Right forelimb (tissue), 1 donor: ENCODE measurements at places on chromosomes 7 and 10.
A peak's percentile ranks its signal among the peaks of the same experiment; 100 is the strongest.

DNA sequence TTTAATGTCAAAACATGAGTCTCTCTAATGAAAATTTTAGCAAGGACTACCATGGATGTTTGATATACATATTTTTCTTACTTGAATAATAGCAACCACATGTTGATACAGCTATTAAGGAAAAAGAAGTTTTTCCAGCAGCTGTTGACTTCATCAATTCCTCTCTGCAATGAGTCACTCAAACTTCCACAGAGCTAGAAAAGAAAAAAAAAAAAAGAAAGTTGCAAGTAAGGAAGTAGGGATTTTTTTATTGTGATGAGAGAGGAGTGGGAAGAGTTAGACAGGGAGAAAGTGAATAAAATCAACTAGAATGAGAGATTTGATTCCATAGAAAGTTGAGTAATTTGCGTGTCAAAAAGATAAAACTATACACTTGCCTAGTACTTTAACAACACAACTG lies 46.2 kb downstream of the CAV1 start:
- DNase-seq: no peak

- peak; percentile 48 for DNase-seq
Observed at GRCh38 chr10:128875956-128876736, 590.9 kb upstream of the MGMT start.

- DNase-seq: no peak
Observed at GRCh38 chr7:113176836-113177235, 58.5 kb upstream of the SMIM30 start.

GRCh38 chr7:112806156-112806555 lies 16.0 kb upstream of the TMEM168 start:
- no peak for DNase-seq

DNA sequence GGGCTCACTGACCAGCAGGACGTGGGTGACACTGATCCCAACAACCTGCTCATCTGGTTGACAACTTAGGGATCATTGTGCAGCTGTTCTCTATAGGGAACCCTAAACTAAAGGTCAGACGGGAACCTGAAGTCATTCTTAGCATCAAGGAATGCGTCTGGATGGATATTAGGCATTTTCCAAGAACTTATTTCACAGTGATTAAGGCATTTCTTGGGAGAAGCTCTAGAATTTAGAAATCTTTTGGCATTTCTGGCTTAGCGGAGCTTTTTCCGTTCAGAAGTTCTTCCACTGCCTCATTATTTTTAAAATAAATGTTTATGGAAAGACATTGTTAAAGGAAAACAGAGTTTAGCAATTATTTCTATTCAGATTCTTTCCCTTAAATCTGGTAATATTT lies 303.3 kb upstream of the IGFBP3 start:
- no peak for DNase-seq

DNA sequence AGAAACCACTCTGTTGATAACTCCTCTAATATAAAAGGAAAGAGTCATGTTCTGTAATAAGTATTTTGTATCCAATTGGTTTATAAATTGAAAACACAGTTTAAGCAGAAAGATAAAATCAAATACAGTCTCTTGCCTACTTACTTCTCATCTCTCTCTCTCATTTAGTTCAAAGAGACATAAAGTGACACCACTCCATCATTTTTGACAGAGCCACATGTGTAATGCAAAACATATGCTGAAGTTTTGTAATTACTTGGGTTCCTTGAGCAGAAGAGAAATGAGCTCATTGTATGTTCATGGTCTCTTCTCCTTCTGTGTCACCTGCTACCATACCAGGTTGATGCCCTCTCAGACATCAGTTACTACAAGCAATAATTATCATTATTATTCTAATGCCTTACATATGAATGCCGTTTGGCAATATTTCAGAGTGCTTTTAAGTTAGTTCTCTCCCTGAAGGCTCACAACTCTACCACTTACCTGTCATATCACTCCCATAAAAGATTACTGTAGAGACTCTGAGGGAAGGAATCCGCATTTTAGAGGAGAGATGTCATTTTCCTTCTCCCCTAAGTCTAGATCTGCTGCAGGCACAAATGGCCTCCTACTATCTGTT lies 59.9 kb upstream of the SKAP2 start:
- no peak for DNase-seq

DNA sequence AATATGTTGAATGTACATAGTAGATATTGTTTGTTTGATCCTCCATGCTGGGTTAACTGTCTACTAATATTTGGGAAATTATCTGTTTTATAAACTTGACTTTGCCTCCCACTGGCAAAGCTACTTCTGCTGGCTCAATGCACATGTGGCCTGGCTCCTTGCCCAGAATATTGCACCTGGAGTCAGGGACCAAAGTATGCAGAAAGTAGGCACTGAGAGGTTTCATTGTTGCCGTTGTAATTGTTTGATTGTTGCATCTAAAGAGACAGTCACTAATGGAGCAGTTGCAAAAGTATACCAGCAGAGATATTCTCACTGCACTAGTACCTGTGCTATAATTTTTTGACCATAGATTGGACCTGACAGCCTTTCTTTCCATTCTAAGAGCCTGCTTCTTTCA lies 137.8 kb upstream of the CNTNAP2 start:
- no peak for DNase-seq
